Small intestine (tissue), 16 donors: ENCODE measurements at places on chromosomes 4 and X.

GRCh38 chr4:83360018-83360417 is 25.4 kb upstream of the HPSE start:
- no peak for DNase-seq

- DNase-seq = no peak
Observed at GRCh38 chr4:76729980-76730379, 168.0 kb downstream of the SOWAHB start.

DNA sequence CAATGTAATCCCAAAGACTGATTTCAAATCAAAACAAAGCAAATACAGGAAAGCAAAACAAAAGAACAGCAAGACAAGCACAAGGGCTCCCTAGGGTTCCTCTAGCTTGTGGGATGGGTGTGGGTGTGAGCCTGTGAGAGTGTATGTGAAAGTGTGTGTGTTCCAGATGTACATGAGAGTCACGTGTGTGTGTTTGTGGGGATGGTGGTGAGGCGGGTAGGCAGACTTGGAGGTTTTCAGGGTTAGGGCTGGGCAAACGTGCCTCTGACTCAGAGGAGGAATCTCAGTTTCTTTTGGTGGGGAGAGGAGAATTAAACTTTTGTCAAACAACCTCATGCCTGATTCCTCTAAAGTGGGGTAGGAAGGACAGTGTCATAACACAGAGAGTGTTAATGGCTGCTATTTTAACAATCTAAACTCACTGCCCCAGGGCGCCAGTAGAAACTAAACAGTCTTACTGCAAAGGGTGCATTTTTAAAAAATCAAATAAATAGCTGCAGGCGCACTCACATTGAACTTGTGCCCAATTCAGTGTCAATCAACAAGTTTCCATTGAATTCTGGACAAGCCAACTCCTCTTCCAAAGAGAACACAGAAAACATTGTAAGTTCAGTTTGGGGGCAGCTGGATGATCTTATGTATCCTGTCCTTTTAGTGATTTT is 51.8 kb downstream of the CHRDL1 start:
- no peak for DNase-seq

DNA sequence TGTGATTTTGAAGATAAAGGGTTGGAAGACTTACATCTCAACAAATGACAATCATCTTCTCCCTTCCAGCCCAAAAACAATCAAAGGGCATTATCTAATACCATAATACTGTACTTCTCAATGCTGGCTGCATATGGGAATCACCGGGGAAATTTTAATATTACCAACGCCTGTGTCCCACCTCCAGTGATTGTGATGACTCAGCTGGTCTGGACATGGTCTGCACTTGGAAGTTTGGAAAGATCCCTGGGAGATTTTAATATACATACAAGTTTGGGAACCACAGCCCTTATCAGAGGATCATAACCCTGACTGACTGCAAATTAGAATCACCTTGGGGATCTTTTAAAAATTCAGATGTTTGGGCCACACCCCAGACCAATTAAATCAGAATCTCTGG is 29.9 kb downstream of the ARL13A start:
- DNase-seq = no peak

DNA sequence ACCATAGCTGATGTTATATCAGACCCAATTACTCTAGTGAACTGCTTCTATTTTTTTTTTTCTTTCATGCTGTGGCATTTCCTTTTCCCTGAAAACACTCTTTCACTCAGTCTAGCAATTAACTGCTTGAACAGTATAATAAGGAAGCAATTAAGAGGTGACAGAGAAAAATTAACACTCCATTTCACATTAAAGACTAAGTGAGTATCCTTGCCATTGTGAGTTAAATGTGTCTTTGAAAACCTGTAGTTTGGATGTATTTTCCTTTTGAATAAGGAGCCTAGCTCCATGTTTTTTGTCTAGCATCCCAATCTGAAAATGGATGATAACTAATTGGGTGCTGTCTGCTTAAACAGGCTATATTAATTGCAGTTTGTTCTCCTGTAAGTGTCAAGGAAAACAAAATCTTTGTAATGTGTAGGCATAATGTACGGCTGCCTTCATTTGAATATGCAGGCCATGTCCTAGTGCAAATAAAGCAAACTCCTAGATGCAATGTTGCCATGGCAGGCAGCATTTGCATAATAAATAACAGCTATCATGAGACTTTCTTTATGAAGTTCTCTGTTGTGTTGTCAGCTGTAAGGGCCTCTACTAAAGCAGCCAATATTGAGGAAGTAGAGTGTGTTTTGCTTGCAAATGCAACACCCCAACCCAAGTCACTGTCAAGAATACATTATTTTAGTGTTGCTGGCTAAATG is 416.7 kb downstream of the ZIC3 start:
- DNase-seq = no peak

- DNase-seq = peak; percentile 30
Observed at GRCh38 chr4:108352664-108353308, 184.1 kb upstream of the LEF1 start.

DNA sequence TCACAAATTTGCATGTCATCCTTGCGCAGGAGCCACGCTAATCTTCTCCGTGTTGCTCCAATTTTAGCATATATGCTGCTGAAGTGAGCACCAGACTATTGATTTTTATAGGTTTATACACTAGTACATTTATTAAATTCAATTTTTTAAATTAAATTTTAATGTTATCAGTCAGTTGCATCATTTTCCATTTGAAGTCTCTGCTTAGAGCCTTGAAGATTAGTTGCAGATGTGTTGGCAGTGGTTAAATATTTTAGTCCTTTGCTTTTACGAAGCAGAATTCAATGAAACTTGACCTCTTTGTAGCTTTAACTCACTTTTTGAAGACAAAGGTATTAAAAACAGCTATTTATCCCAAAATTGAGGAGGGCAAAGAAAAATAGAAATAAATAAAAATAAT is 16.5 kb downstream of the TRAPPC11 start:
- no peak for DNase-seq

GRCh38 chr4:118810991-118811764 is 24.7 kb downstream of the SEC24D start:
- DNase-seq = no peak

DNA sequence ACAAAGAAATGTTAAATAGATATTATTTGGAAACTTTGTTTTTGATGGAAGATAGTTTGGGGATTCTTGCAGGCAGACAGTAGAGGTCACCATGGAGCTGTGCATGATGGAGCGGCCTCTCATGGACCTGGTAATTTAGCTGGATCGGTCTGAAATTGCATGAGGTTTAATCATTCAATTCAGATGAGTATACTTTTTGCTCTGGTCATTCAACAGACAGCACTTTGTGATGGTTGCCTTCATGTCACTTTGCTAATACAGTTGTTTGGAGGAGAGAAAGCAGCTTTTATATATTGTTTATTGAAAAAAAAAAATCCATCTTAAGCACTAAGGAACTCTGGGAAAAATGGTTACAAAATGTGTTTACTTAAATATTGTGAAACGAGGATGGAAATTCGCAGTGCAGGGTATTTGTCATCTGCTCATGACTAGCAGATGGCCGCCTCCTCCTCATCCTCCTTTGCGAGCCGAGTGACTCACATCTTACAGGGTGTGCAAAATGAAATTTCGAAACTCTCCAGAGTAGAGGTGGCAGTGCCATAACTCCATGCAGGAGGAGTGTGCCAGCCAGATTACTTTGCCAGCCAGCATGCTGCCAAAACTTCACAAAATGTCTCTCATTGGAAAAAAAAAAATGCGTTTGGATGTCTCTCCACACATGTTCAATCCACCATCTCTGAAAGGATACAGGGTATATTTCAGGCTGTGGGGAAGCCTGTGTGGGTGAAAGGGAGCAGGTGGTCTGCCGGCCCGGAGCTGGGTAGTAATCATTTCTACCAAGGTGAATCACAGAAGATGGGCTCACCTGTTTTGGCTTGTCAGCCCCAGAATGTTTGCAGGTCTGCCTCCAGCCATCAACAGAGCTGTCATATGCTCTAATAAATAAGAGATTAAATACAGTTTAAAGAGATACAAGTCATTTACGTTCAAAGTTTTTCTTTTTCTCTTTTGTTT is 314.9 kb upstream of the DIPK2B start:
- DNase-seq = peak; percentile 53

GRCh38 chrX:24149351-24150050 is at the start of gene ZFX:
ZFX (plus strand) TSS chrX:24149729; CDS start chrX:24172743, 23,014 bp downstream.
- peak; percentile 41 for DNase-seq

GRCh38 chr4:13968723-13969122 is 341.2 kb upstream of the BOD1L1 start:
- DNase-seq = no peak

GRCh38 chrX:110216027-110216426 is 101.9 kb downstream of the AMMECR1 start:
- DNase-seq = peak; percentile 29

- no peak for DNase-seq
Observed at GRCh38 chr4:160213366-160213765, 1110.5 kb downstream of the RAPGEF2 start.

DNA sequence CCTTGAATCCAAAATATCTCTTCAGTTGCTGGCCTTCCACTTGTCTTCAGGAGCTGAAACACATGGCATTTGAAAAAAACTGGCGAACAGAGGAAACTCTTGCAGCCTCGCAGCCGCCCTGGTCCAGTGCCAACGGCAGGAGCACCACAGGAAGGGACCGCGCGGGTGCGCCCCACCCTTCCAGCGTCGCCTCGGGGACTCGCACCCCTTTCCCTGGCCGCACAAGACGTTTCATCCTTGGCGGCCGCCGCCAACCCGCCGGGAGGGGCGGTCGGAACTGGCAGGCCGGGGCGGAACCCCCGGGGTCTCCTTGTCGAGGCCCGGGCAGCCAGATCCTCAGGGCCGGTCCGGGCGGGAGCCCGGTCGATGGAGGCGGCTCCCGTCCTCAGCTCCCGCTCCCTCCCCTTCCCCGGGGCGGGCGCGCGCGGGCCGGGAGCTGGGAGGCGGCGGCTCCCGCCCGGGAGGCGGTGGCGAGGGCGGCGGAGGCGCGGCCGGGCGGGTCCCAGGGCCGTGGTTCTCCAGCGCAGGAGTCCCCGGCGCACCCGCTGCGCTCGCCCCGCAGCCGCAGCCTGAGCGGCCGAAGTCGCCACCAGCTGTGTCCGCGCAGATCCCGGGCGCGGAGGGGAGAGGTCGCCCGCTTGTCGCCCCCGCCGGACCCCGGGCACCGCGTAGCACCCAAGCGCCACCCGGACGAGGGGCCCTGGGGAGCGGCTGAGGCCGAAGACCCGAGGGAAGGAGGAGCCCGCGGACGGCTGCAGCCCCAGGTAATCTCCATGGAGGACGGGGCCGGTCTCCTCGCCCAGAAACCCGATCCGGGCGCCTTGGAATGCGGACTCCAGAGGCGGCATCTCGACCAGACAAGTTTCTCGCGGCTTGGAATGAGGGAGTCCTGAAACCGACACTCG is 886 bp upstream of the NDST3 start:
- peak; percentile 54 for DNase-seq

- DNase-seq = peak; percentile 53
Observed at GRCh38 chr4:76007089-76007862, at the start of gene CXCL9. CXCL9 (minus strand) TSS chr4:76007509; CDS start chr4:76007449, 60 bp downstream.

DNA sequence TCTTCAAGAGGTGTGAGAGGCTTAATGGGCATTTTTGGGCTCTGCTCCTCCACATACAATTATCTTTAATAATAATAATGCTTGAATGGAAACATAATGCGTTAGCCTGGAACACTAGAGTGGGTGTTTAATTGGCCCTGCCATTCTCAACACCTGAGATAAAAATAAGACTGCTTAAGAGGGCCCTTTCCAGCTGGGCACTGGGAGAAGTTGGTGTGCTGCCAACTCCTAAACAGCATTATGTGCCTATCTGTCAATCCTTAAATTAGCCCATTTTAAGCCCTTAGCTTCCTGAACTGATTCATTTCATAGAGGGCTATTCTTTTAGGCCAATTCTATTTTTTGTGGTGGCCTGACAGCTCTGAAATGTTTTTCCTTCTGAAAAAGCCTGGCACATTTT is 211.1 kb upstream of the ZIC3 start:
- no peak for DNase-seq

GRCh38 chr4:119646347-119647071 is 17.9 kb upstream of the PDE5A start:
- DNase-seq = no peak

GRCh38 chr4:5980436-5981155 is 37.6 kb downstream of the C4orf50 start:
- no peak for DNase-seq

GRCh38 chrX:7568597-7568996 is 274.4 kb upstream of the VCX start:
- no peak for DNase-seq

DNA sequence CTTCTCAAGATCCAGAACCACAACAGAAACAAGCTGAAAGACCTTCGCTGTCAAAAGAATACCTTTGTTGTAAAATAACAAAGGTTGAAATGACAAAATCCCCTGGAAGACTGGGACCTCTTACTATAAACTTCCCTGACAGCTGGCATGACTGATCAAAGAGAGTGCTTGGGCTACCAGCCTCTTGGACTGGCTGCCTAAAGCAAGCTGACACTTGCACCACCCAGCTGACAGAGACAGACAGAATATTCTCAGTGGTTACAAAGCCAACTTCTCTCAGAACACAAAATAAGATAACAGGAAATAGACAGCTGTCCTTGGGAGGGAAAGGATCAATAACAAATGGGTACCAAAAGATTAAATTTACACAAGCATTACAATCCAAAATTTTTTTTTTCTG is 241.7 kb upstream of the SPOCK3 start:
- DNase-seq = no peak

- DNase-seq = no peak
Observed at GRCh38 chrX:101682723-101683122, 23.1 kb upstream of the ARMCX2 start.
